ENCODE measurements at places on chromosomes 12 and 14. TPM values are rescaled to one million over a fixed set of nuclear protein-coding genes. Genes with fewer than 3 reads are reported as not detected.

DNA sequence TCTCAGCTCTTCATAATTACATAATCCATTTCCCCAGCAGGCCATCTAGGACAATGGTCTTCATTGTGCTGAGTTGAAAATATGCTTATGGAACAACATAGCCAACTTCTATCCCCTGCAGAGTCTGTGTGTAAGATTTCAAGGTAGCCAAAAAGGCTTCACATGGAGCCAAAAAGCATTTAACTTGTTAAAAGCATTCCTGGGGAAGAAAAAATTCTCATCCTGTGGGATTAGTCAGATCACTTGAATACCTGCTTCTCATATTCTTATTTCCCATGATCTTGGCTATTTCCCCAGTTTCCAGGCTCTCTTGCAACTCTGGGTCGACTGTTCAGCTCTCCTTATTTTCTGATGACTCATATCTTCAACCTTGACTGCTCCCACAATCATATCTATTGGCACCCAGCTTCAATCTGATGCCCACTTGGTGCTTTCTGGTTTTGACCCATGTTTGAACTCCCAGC is 178.9 kb downstream of the KLHL28 start:
- DNase-seq, result no peak

The KRT74 gene
- total RNA-seq, result not detected

DNA sequence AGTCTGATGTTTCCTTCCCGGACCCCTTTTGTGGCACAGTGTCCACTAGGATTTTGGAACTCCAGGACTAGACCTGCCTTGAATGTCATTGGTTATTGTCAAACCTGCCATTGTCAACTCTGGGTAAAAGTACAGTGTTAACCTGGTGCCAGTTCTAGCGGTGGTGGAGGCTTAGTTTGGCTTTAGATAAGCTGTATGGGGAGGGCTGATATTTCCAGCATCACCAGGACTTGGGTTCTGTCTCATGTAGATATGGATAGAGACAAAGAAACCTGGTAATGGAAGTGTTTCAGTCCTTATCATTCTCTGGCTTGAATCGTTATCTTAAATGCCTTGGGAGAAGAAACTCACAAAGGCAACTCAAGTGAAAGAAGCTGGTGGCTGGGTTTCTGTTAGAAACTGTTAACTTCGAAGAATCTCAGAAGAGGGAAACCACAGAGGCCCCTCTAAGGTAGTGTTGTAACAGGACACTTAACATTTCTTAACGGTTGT is 10.6 kb downstream of the CHST11 start:
- DNase-seq, result no peak

- DNase-seq, result no peak
Observed at GRCh38 chr12:92989715-92990484, 60.8 kb upstream of the EEA1 start.

The CD69 gene
- total RNA-seq, result 1.1 TPM
